ENCODE measurements at places on chromosomes 7 and 10.
A peak's percentile ranks its signal among the peaks of the same experiment; 100 is the strongest.

- DNase-seq, result peak; percentile 91
Observed at GRCh38 chr7:151632750-151633515, 113.2 kb upstream of the RHEB start.

GRCh38 chr7:35695473-35695850, 527 bp upstream of the HERPUD2 start:
- DNase-seq, result peak; percentile 23

DNA sequence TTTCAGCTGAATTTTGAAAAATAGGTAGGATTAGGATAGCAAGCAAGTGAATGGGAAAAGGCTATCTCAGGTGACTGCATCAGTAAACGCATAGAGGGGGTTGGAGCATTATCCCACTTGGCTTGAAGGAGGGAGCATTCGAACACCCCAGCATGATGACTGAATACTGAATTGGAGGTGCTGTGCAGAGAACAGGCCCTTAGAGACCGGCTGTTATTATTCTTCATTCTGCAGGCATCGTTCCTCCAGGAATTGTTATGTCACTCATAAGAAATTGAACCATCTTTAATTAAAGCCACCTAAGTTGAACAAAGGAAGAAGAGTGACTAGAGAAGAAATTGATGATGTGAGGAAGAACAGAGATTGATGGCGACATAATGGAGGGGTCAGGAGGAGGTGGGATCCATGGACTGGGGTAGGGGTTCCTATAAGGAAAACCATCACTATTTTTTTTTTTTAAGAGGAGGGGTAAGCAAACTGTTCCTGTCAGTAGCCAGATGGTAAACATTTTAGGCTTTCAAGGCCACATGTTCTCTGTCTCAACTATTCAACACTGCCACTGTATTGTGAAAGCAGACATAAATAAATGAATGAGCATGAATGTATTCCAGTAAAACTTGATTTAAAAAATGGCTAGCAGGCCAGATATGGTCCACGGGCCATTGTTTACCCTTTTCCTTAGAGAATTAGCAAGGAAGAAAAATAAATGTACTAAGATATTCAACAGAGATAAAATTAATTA, 264.7 kb upstream of the TAC1 start:
- no peak for DNase-seq

GRCh38 chr10:56844978-56845529, 484.0 kb upstream of the ZWINT start:
- DNase-seq, result no peak

GRCh38 chr7:39709768-39710311, 86.5 kb downstream of the RALA start:
- DNase-seq, result no peak

Measured in RPMI8226 (cell line).